Central memory CD4-positive, alpha-beta T cell (primary cell): ENCODE measurements at places on chromosomes 6 and 20.

GRCh38 chr6:14121936-14122344 lies 4.4 kb downstream of the CD83 start:
- no peak for DNase-seq

DNA sequence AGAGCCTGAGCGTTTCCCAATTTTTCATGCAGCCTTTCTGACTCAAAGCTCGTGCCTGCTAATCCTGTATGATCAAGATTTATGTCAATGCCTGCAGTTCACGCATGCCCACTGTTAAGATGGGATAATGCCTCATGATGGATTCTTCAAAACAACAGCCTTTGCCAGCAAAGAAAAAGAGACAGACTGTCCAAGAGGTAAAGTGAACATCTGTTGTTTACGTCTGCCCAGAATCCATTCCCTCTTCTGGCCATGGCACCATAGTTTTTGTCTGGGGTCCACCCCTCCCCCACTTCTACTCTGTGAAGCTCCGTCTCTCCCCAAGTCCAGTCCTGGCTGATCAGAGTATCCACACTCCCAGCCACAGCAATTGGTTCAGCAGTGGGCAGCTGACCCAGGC lies 91.9 kb upstream of the EYA2 start:
- DNase-seq, result no peak

- no peak for DNase-seq
These were observed 148.4 kb upstream of the ARID1B start for GRCh38 chr6:156628805-156629204.

DNA sequence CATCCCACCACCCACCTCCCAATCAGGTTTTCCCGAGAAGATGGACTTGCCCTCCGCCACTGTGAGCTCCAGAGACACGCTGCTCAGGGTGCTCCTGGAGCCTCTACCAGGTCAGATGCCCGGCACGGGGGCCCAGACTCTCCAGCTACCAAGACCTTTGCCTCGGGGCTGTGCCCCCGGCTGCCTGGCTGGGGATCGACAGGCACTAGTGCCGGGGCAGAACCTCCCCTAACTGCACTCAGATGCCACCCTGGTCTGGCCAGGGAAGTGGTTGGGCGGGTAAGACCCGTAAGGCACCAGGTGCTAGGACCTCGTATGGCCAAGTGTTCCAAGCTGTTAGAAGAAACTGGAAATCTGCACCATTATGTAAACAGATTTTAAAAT lies 100.7 kb downstream of the ASXL1 start:
- no peak for DNase-seq

- no peak for DNase-seq
These were observed 489.5 kb downstream of the CDH26 start for GRCh38 chr20:60447703-60448102.

DNA sequence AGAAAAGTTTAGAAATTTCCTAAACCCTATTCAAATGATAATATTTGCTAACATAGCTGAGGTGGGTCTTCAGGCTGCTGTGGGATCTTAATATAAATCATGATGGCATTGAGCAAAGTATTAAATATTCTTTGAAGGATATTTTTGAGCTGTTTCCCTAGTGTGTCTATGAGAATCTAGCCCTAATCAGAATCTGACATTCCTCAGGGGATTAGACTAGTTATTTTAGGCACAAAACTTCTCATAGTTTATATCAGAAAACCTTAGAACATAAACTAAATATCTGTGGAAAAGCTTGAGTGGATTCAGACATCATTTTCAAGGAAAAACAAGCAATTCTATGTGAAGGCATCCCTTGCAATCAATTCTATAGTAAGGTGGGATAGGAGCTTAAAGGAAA lies 594.5 kb downstream of the RFPL4B start:
- no peak for DNase-seq

DNA sequence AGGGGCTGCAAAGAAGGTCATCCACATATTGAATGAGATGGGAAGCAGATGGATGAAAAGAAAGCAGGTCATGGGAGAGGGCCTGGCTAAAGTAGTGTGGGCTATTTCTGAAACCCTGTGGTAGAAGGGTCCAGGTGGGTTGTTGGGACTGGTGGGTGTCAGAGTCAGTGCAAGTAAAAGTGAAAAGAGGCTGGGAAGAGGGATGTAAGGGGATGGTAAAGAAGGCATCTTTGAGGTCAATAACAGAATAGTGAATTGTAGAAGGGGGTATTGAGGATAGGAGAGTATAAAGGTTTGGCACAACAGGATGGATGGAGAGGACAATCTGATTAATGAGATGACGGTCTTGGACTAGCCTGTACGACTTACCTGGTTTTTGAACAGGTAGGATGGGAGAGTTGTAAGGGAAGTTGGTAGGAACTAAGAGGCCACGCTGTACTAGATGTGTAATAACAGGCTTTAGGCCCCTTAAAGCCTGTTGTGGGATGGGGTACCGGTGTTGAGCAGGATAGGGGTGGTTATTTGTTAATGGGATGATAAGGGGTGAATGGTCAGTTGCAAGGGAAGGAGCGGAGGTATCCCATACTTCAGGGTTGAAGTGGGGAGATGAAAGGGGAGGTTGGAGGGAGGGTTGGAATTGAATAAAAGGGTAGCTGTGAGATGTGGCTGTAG lies 748.9 kb upstream of the ADGRB3 start:
- DNase-seq, result no peak

- no peak for DNase-seq
These were observed 538 bp upstream of the ENPP1 start for GRCh38 chr6:131807321-131807643.

DNA sequence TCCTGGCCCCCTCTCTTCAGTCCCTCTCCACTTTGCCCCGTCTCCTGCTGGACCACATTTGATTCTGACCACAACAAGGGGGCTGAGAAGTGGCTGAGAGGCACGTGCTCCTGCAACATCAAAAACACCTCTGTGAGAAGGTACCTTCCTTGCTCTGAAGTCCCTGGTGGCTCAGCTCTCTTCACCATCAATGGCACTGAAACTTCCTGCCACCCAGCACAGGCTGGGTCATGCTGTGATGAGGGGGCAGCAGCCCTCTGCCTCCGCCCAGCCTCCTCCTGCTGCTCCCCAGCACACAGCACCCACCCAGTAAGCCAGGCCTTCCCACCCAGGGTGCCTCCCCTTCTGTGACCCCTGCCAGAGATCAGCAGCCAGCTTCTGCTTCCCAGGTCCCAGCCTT lies 10.3 kb downstream of the ZMYND8 start:
- no peak for DNase-seq

- DNase-seq, result no peak
These were observed 32.3 kb downstream of the FOXP4 start for GRCh38 chr6:41578217-41579087.

- no peak for DNase-seq
These were observed 27.2 kb downstream of the MCUR1 start for GRCh38 chr6:13787137-13787536.

- no peak for DNase-seq
These were observed 74.1 kb upstream of the NAA20 start for GRCh38 chr20:19943061-19943521.

- no peak for DNase-seq
These were observed 39.1 kb upstream of the GLP1R start for GRCh38 chr6:39009476-39009875.

DNA sequence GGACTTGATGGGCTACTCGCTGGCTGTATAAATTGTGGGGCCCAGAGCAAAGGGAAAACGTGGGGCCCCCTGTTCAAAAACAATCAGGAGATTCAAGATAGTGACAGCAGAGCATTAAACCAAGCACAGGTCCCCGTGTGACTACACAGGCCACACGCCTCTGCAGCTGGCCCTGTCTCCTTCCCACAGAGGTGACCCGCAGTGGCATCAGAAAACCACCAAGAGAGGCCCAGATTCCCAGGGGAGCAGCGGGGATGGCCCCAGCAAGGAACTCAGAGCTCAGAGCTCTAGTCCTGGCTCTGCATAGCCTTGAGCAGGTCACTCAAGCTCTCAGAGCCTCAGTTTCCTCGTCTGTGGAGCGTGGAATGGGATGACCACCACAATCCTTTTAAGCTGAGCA lies 57.6 kb downstream of the CPNE5 start:
- no peak for DNase-seq

DNA sequence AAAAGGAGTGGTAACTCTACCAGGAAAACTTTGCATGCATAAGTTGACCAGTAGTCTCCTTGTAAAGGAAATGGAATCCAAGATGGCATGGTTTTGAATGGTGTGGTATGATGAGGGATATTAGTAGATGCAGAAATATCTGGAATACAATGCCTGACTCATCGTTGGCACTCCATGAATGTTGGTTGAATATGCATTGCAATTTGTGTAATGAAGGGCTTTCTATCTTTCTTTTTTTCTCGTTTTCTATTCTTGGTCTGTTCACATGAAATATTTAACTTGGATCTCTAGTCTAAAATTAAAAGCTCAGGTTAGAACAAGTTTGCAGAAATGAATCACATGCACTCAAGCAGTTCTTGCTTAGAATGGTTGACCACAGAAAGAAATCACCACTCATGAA lies 277.3 kb upstream of the PRND start:
- DNase-seq, result no peak

DNA sequence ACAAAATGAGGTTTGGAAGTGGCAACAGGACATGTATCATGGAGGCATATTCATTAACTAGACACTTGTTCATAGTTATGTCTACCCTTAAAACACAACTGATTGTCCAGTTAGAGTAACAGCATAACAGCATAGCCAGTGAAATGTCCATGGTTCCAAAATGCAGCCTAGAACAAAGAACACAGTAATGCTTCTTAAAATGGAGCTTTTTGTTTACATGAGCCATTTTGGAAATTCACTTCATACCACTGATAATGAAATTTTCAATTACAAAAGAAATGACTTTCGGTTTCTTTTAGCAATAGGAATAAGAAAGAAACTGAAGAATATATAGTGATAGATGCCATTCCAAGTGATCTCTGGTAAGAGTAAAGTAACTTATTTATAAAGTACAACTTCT lies 111.1 kb upstream of the DST start:
- no peak for DNase-seq

DNA sequence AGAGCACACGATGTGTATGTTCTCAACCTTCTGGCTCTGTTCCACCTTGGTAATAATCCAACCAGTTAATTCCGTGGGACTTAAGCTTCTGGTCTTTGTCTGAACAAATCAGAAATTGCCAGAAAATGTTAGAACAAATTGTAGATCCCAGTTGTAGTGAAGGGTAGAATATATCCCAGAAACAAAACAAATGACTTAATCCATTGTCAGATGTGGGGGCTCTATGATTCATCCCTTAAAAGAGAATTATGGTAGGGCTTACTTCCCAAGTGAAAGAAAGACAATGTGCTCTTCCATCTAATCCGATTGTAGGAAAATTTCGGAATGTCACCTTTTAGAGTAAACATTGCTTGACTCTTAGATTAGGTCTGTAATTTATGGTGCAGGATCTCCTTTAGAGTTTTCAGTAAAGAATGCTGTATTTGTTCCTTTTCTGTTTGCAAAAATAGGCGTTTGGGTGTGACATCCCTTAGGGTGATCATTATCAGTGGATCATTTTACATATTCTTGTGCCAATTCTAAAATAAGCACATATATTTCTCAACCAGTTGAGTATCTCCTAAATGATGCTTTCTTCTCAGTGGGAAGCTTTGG lies 234.5 kb upstream of the ZNF217 start:
- no peak for DNase-seq

- no peak for DNase-seq
These were observed 118.2 kb downstream of the BACH2 start for GRCh38 chr6:90178384-90178855.

DNA sequence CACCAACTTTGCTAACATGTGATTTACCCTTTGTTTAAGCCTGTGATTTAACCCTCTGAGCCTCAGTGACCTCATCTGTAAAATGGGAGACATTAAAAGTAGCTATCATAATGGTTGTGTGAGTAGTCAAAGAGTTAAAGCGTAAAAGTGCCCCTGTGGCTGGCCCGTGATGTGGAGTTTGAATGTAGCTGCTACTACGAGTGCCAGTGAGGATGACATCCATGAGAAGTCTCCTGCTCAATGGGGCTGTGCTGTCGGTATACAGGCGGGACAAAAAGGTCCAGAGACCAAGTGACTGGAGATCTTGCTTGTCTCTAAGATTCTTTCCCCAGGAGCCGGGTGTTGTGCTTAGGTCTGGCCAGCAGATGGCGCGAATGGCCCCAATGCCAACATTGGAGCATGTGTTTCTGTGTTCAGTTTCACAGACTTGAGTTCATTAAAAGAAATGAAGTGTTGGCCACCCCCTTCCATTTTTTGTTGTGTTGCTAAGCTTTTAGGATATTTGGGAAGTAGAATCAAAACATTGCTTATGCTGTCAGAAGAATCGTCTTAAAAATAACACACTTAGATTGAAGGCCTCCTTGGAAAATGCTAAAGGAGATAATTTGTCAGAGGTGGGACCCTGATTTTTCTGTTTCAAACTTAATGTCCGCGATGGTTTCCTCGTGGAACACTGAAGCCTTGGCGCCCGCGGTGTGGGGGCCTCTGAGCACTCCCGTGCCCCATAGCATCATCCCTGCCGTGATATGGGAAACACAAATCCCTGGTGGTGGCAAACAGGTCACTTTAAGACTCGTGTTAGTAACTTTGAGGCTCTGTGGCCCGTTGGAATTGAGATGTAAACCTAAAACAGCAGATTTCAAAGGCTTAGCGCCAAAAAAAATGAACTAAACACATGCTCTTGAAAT lies 9.3 kb upstream of the RBM38 start:
- DNase-seq, result peak; percentile 79

GRCh38 chr20:24998631-24999445 lies 6.3 kb upstream of the APMAP start:
- no peak for DNase-seq

- peak; percentile 94 for DNase-seq
These were observed 1.3 kb downstream of the TUBB start for GRCh38 chr6:30721198-30722024.

DNA sequence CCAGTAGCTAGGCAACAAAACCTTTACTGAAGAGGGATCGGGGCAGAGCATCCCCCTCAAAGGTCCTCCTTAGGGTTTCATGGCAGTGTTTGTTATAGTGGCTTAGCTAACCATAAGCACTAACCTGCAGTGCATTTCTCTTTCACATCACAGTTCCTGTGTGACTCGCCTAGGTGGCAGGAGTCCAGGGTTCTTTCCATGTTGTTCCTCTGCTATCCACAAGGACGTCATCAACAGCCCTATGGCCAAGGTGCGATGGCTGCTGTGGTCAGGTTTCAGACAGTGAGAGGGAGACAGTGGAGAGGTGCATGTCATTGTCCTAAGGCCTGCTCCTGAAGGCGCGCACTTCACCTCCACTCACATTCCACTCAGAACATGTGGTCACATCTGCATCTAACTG lies 38.8 kb upstream of the FOXA2 start:
- no peak for DNase-seq

DNA sequence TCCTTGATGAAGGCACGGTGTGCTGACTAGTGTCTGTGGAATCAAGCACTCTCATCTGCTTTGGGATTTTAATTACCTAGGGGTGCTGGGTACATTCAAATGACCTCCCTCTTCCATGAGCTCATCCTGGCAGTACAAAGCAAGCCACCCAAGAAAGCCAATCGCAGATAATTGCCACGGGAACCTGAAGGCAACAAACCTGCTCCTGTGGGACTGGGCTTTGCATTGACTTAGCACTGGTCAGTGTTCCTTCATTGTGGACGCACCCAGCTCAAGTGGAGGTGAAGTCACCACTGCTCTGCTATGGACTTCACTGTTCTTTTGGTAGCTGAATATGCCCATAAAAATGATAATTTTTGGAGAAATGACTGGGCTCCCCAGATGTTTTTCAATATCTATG lies 261.6 kb upstream of the FERMT1 start:
- DNase-seq, result no peak
